Activated CD8-positive, alpha-beta T cell treated with anti-CD3 and anti-CD28 coated beads, Interleukin-2, amount 10 ng/mL, durations not matched to agents 7 days and 5 days (primary cell): ENCODE measurements at places on chromosomes 3 and 15.
A peak's percentile ranks its signal among the peaks of the same experiment; 100 is the strongest.

DNA sequence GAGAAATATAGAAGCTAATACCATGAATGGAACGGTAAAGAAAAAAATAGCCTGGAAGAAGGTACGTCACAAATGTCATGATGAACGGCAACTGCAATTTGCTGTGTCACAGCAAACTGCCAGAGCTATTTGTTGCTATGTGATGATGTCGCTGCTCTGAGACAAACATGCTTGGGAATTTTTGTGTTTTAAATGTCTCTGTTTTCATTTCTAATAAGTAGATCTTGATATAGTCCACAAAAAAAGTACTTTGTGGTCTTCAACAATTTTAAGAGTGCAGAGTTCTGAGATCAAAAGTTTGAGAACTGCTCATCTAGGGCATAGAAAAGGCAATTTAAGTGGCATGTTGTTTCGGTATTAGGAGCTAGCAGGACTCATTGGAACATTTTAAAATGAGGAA is 4.3 kb upstream of the NR1D2 start:
- H3K36me3 ChIP-seq: peaks cover 2% of the 10 kb centered on the region
- no peak overlapping the region for H3K27ac ChIP-seq
- no peak for DNase-seq
- peaks cover 5% of the 10 kb centered on the region for H3K4me1 ChIP-seq
- no peak overlapping the region for H3K4me3 ChIP-seq

DNA sequence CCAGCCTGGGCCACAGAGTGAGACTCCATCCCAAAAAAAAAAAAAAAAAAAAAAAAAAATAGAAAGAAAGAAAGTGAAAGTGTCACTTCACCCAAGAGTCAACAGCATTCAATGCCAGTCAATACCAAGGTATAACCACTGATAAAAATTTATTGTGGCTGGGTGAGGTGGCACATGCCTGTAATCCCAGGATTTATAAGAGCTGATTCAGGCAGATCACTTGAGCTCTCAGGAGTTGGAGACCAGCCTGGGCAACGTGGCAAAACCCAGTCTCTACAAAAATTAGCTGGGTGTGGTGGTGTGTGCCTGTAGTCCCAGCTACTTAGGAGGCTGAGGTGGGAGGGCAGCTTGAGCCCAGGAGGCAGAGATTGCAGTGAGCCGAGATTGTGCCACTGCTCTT is 46.5 kb upstream of the PIK3CB start:
- no peaks in the 10 kb centered on the region for H3K27me3 ChIP-seq
- no peak overlapping the region for H3K27ac ChIP-seq
- H3K4me1 ChIP-seq: no peaks in the 10 kb centered on the region
- no peaks in the 10 kb centered on the region for H3K36me3 ChIP-seq

DNA sequence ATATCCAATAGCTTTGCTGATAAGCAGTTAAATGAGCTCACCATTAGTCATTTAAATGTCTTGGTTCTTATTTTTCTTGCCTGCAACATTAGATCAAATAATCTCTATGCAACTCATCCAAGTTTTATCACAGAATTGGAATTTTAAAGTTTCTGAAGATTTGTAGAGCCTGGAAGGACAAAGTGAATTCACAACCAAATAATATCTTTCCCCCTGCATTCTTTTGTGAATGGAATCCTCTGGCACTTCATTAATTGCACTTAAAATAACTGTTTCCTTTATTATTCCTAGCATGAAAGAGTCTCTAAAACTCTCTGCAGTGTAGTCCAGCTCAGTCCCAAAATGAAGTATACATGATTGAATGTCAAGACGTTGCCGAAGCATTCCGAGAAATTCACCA is 345.6 kb upstream of the TGFBR2 start:
- H3K4me1 ChIP-seq: peaks cover 17% of the 10 kb centered on the region
- no peak for DNase-seq
- no peaks in the 10 kb centered on the region for H3K27me3 ChIP-seq
- H3K4me3 ChIP-seq: no peak overlapping the region
- H3K36me3 ChIP-seq: peaks cover 7% of the 10 kb centered on the region
- H3K27ac ChIP-seq: no peak overlapping the region

DNA sequence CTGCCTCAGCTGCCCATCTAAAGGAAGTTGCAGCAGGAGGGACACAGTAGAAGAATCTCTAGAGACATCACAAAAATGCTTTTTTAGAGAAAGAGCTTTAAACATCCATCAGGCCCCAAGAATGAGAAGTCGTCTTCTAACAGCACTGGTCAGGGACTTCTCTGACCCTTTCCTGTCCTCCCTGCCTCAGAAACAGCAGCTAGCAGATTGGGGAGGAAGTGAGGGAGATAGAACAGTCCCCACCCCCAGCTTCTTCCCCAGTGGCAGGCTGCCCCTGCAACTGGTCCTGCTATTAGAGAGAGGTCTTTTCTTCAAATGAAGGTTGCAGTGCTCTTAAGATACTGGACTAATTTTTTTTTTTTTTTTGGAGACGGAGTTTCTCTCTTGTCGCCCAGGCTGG is 55.1 kb downstream of the PDE8A start:
- no peak overlapping the region for H3K4me3 ChIP-seq
- H3K27ac ChIP-seq: peak overlapping the region; percentile 28
- H3K27me3 ChIP-seq: no peaks in the 10 kb centered on the region
- H3K4me1 ChIP-seq: peaks cover 25% of the 10 kb centered on the region
- H3K36me3 ChIP-seq: no peaks in the 10 kb centered on the region
